ENCODE measurements at places on chromosomes 6 and 20.

- DNase-seq, result no peak
Observed at GRCh38 chr6:115843945-115844344, 216.7 kb downstream of the FRK start.

GRCh38 chr6:149045404-149045803 lies 272.1 kb upstream of the TAB2 start:
- DNase-seq, result no peak

DNA sequence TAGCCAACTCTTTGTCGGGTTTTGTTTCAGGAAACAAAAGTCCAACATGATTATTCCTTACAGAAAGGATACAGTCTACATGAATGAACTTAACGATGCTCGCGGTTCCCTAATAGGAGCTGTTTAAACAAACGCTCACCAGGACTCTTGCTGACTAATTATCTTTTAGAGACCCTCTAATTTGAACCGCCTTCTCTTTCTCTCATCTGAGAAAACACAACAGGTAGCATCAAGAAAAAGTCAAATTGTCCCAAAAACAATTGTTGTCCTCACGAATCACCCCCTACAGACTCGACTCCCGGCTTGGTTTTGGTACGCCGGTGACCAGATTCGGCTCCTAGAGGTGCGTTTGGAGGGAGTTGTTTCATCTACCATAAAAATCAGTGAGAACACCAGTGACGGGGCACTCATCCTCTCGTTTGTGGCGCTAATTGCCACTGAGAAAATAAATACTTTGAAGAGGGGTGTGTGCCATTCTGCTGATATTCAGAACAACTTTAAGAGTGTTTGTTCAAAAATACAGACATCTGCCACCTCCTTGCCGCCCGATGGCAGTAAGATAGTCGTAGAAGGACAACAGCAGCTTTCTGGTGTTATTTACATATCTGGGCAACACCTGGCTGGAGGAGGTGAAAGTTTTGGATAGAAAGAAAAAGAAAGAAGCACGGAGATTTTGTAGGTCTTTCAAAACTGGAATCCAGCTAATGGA lies 1.1 kb upstream of the SIM1 start:
- peak; percentile 38 for DNase-seq

DNA sequence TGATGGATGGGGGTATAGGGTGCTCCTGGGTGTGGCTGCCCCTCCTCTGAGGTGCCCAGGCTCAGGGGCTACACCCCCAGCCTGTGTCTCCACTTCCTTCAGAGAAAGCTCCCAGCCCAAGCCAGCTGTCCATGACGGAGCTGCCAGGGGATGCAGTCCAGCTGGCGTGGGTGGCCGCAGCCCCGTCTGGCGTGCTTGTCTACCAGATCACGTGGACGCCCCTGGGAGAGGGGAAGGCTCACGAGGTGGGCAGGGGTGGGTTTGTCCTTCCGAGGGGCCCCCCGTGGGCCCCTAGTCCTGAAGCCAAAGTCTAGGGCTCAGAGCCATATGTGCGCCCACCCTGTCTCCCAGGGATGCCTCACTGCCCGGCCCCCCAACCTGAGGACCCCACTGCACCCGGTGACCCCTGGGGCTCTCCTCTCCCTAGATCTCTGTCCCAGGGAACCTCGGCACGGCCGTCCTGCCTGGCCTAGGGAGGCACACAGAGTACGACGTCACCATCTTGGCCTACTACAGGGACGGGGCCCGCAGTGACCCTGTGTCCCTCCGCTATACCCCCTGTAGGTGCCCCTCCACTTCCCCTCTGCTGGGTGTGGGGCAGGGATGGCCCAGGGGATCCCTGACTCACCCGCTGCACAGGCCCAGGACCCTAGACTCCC lies 19.8 kb downstream of the COL20A1 start:
- no peak for DNase-seq

DNA sequence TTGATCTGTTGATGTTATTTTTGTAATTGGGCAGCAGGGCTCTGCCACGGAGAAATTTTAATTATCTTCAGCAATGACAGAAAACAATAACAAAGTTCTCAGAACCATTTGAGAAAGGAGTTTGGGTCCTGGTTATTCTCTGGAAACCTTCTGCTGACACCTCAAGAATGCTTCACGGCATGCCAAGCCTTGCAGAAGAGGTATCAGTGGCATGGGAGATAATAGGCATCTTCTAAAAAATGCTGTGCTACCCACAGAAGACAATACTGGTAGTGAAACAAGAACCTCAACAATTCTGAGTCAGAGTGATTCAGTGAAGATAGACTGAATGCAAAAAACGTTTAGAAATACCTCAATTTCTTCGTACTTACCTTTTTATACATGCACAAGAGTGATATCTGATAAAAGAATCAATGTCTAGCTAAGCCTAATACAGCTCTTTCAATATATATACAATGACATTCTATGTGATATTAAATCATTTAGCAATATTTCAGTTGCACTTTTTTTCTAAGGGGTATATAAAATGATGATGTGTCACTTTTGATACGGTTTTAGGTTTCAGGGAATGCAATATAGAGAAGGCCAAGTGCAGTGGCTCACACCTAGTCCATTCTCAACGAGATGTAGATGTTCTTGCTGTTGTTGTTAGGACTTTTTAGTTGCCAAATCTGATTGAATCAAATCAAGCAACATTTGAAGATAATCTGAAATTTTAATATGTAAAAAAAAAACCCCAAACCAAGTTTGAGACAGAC lies 110.4 kb upstream of the COL21A1 start:
- peak; percentile 54 for DNase-seq

- peak; percentile 50 for DNase-seq
Observed at GRCh38 chr6:107264357-107264840, 149.1 kb upstream of the BEND3 start.

- no peak for DNase-seq
Observed at GRCh38 chr6:53112404-53112803, 36.2 kb downstream of the GCM1 start.

- peak; percentile 35 for DNase-seq
Observed at GRCh38 chr6:113980937-113981554, 10.1 kb upstream of the HDAC2 start.

DNA sequence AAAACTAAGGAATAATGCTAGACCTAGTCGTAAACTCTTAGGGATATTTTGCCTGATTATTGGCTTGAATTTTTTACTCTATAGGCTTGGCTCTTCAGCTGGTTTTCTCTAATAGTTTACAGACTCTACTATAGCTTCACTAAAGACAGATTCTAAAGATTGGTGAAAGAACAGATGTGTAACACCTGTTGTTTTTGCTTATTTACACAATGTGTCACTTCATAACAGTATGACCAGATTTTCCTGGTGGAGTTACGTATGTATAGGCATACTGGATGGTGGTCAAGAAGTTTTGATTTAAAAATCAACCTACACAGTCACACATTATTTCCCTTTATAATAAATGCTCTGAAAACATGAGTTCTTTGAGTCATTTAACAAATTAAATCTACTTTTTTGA lies 4.8 kb downstream of the COL19A1 start:
- no peak for DNase-seq

DNA sequence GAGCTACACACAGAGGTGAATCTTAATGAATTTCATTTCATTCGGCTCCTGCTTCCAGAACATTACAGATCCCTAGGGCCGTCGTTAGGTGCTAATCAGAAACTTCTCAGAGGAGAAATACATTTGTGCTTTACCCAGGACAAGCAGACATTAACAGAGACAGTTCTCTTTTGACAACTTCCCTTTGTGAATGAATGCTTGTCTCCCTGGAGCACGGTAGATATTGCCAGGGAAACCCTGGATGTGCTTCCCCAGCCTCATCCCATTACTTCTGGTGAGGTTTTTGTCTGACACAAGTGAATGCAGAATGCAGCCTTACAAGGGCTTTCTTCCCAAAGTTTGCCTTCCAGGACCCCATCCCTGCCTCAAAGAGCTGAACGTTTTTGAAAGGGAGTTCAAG lies 105.4 kb downstream of the SYNDIG1 start:
- DNase-seq, result no peak

DNA sequence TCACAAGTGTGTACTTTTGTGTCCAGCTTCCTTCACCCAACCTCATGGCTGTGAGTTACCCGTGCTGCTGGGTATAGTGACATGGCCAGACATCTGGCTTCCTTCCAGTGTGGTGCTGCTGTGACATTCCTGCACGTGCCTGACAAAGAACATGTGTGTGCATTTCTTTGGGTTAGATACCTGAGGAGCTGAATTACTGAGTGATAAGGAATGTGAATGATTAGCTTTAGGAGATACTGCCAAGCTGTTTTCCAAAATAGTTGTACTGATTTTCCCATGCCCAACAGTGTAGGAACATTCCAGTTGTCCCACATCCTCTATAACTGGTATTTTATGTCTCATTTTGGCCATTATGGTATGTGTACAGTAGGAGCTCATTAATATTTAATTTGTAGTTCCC lies 132.5 kb downstream of the PREX1 start:
- DNase-seq, result no peak
